Breast epithelium (tissue), 4 donors: ENCODE measurements at places on chromosomes 3 and 15. TPM values are rescaled to one million over a fixed set of nuclear protein-coding genes. Genes with fewer than 3 reads are reported as not detected.
A peak's percentile ranks its signal among the peaks of the same experiment; 100 is the strongest.

DNA sequence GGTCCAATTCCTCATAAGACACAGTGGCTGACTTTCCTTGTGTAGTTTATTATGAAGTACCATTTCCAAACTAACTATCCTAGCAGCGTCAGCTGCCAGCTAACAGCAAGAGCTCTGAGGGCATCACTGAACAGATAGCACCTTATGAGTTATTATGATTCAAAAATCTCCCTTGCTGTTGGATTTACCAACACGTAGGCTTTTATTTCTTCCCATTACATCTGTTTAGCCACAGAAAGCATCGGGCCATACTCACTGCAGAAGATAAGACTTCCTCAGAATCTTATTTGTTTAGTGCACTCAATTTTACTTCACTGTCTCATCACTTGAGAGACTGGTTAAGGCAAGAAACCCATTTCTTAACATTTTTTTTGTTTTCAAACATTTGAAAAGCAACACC is 16.2 kb downstream of the CLDN1 start:
- no peak for DNase-seq

DNA sequence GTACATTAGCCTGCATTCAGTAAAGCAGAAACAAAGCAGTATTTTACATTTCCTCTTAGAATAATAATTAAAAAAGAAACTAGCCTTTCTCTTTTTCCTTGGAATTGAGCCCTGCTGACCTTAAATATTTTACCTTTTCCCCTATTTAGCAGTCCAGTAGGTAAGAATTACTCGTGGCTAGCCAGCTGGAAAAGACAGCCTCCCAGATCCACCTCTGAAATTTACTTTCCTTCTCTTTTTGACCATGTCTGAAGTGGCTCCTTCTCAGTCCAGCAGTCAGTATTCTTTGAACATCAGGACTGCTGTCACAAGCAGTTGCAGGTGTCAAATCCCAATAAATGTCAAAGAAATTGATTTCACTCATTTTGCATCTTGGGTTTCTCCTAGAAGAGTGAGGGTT is 311.5 kb upstream of the DCBLD2 start:
- no peak for DNase-seq

DNA sequence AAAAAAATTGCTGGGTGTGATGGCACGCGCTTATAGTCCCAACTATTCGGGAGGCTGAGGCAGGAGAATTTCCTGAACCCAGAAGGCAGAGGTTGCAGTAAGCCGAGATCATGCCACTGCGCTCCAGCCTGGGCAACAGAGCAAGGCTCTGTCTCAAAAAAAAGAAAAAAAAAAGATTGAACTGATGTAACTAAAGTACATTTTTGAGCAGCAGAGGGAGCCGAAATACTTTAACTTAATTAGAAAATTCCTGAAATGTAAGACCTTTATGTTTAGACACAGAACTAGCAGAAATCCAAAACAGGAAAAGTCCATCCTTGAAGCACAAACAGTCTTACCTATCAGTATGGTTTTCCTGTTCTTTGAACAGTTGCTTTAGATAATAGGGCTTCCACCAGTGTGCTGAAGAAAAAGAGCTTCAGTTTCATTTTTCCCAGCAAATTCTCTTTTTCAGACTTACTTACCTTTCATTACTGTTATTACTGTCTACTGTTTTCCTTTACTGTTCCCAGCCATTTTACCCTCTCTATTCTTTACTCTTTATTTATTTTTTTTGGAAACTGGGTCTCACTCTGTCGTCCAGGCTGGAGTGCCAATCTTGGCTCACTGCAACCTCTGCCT is 33.4 kb upstream of the ZNF609 start:
- no peak for DNase-seq

GRCh38 chr15:91051248-91051647 is 28.9 kb upstream of the VPS33B start:
- DNase-seq = no peak

DNA sequence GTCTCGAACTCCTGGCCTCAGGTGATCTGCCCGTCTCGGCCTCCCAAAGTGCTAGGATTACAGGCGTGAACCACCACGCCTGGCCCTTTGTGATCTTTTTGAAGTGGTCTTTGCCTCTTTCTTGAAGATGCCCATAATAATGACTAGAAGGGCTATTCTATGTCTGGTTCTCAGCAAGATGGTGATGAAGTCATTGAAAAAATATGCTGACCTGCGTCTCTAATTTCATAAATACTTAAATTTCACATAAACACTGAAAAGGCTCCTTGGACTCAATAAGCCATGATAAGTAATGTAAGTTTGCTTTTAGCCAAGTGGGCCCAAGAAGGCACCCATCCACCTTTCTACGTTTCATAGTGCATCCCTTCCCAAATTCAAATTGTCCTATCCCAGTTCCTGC is 775 bp upstream of the MAPK6 start:
- no peak for DNase-seq

DNA sequence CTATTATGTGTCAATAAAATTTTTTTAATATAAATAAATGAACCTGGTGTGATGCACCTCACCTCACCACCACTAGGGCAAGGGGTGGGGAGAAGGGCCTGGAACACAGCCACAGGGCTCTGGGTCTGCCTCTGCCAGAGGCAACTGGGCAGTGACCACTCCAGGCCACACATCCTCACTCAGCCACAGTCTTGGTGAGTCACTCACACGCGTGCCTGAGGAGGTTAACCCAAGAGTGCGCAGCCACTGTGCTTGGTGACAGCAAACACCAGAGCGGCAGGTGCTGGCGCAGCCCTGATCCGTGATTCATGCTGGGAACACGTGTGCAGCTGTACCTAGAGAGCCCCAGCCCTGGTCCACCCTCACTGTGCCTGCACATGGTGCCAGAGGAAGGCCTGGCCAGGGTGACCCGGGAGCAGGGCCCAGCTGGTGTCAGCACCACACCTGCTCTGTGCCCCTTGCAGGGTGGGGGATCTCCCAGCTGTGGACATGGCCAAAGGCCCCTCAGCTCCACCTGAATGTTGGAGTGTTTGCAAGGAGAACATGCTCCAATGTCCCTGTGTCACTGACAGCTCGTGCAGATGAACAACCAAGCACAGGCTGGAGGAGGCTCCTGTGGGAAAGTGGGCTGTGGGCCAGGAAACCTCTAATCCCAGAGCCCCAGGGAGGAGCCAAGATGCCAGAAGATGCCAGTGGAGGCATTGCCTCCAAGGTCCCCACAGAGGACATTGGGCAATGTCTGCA is 2.1 kb downstream of the SLC41A3 start:
- peak; percentile 34 for DNase-seq

- DNase-seq = no peak
Observed at GRCh38 chr3:161568671-161569070, 72.1 kb downstream of the OTOL1 start.

- DNase-seq = no peak
Observed at GRCh38 chr3:111691293-111691909, 96.3 kb upstream of the ZBED2 start.

- DNase-seq = no peak
Observed at GRCh38 chr15:48371961-48372360, 40.7 kb downstream of the DUT start.

- no peak for DNase-seq
Observed at GRCh38 chr3:129139911-129140310, 18.3 kb upstream of the RAB43 start.

- no peak for DNase-seq
Observed at GRCh38 chr3:36864180-36865053, 80.4 kb downstream of the TRANK1 start.

DNA sequence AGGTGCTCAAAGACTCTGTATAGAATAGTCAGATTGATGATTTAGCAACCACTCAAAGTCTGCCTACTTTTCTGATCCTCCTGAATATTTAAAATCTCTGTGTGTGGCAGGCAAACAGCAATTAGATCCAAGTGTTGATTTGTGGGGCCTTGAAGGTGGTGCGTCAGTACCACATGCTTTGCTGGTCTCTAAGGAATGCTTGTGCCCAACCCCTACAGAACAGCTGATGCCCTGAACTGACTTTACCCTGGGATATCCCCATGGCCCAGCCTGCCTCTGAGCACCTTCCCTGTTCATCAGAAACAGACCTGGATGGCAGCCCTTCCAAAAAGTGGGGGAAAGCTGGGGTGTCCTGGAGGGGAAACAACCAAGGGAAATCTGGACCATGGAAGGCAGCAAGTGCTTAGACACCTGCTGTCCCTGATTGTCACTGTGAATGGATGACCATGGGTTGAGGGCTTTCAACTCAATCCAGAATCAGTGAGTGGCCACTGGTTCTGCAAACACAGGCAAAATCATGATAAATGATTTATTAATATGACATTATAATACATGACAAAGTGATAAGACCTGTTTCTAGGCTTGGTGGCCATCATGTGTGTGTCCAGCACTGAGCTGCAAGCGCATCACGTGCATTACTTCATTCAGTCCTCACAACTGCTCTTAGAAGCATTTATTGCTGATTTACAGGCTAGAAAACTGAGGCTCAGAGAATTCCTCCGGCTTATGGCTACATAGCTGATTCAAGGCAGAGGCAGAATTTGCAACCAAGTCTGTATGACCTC is 76.1 kb upstream of the TPM1 start:
- DNase-seq = no peak

DNA sequence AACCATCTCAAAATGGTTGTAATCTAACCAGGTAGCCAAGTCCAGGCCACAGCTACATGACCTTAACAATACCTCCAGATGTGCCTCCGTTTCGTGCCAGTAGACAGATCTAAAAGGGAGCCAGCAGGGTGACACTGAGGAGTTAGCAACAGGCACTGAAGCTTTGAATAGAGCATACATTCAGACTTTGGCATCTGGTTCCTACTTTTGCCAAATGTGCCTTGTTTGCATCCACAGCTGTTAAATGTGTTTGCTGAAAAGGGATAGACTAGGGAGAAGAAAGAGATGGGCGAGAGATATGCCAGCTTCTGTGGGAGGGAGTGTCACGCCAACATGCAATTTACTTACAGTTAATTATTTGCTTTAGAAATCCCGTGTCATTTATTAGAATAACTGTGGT is 1433.9 kb upstream of the CADM2 start:
- no peak for DNase-seq

DNA sequence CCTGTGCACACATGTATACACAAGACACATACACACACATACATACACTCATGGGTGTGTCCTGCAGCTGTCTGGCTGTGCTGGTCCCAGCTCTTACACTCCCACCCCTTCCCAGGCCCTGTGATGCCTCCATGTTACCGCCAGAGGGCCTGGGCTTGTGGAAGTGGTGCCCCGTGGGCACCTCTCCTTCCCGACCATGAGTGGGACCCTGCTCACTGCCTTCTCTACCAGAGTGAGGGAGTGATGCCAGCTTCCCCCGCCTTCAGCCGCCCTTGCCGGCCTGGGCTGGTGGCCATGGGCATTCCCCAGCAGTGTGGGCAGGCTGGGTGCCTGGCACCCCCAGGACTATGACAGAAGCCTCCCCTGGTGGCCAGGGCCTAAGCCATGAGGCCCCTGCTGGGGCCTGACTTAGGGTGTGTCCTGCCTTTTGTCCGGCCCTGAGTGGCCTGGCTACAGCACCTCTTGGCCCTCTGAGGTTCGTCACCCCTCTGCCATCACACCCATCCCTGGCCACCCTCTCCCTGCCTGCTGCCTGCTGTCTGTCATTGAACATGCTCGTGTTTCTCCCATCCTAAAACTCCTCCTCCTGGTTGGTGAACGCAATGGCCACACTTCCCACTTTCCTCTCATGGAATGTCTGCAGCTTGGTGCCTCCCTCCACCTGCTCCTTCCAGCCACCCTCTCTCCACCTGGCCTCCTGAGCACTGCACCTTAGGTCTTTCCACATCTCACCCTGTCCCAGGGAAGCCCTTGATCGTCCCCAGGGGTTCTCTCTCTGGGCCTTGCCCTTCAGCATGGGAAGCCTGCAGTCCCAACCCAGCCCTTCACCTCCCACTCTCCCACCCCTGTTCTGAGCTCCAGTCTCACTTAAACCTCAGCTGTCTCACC is 14.6 kb downstream of the HDAC11 start:
- no peak for DNase-seq

- no peak for DNase-seq
Observed at GRCh38 chr15:75723171-75723846, 10.7 kb upstream of the CSPG4 start.

GRCh38 chr3:45772341-45773035 is 23.8 kb downstream of the SLC6A20 start:
- DNase-seq = no peak

- no peak for DNase-seq
Observed at GRCh38 chr3:120498556-120499346, 48.0 kb upstream of the FSTL1 start.

DNA sequence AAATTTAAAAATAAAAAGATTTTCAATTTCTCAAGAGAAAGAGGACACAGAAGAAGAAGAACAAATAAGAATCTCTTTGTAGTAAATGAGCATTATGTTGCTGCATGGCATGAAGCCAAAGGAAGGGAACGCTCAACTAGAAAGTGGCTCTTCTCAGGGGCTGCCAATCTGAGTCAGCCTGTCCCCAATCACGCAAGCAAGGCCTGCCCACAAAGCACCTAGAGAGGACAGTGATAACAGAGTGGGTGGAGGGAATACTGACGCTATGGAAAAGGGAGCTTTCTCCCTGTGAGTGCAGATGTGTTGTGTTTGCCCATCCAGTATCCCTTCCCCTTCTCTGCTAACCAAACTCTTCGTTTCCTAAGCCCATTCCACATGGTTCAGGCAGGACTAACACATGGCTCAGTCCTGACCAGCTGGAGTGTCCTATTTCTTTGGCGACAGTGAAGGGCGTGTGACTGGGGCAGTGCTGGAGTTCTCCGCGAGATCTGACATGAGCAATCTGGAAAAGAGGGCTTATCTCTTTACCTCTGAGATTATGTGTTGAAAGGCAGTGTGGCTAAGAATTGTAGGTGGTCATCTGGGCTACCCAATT is 14.2 kb downstream of the FBN1 start:
- DNase-seq = no peak

GRCh38 chr3:191340966-191341365 is 10.6 kb upstream of the UTS2B start:
- DNase-seq = no peak

DNA sequence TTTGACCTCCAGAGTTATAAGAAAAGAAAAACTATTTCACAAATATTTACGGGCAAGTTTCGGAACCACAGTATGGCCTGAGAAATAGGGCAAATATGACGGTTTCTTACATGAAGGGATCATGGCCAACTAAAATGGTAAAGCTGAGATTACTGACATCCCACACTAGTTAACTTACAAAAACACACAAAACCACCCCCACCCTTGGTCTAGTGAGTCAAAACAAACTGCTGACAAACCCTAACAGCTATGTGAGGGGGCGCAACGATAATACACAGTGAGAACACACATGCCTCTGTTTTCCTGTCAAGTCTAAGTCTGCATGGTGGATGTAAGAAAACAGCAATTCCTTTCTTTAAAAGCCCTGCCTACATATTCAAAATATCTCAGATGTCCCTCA is 32.3 kb downstream of the CBLB start:
- no peak for DNase-seq

- no peak for DNase-seq
Observed at GRCh38 chr15:22942877-22943276, 37.3 kb downstream of the CYFIP1 start.

- no peak for DNase-seq
Observed at GRCh38 chr3:3448468-3448867, 269.0 kb upstream of the CRBN start.

- DNase-seq = no peak
Observed at GRCh38 chr3:168707900-168708299, 612.2 kb upstream of the GOLIM4 start.

The DUOX1 gene
- 1.6 TPM for total RNA-seq

The RAB27A gene
- 18.3 TPM for total RNA-seq

The C3orf33 gene
- 3.0 TPM for total RNA-seq

The TTLL13 gene
- total RNA-seq = 0.15 TPM

The BNC1 gene
- 1.6 TPM for total RNA-seq

The FBXO40 gene
- total RNA-seq = not detected
